ENCODE measurements at places on chromosomes 5 and 9.
A peak's percentile ranks its signal among the peaks of the same experiment; 100 is the strongest.

GRCh38 chr9:110446171-110446570, 108.5 kb upstream of the TXNDC8 start:
- no peak for DNase-seq

GRCh38 chr5:34843497-34843896, 4.5 kb downstream of the TTC23L start:
- DNase-seq, result no peak

DNA sequence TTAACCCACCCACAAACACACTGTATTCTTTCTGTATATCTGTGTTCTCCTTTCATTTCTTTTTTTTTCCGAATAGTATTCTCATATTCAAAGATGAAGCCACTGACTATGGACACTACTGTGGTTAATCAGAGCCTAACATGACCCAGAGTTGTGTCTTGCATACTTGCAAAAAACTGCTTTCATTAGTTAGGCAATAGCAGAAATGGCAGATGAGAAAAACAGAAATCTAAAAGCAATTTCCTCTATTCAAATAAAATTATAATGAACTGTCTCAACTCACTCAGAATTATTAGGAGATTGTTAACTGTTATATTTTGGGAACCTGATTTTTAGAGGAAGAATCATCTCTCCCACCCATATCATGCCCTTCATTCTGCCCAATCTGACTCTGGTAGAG, 45.9 kb downstream of the FREM1 start:
- DNase-seq, result no peak

DNA sequence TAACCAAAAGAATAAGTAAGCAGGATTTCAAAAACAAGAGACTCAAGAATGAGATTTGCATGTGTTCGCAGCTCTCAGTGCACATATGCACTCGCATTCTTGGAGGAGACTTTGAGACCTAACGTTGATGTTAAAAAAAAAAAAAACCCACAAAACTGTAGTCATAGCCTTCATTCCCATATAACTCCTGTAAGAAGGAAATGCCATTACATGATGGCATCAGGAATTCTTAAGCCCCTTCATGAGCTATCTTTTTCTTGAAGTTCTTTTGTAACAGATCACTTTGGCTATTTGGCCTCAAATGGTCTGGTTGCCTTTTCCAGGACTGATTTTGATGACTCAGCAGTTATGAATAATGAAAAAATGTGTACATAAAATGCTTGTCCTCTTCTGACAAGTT, 113.8 kb downstream of the ALDH1A1 start:
- DNase-seq, result no peak

DNA sequence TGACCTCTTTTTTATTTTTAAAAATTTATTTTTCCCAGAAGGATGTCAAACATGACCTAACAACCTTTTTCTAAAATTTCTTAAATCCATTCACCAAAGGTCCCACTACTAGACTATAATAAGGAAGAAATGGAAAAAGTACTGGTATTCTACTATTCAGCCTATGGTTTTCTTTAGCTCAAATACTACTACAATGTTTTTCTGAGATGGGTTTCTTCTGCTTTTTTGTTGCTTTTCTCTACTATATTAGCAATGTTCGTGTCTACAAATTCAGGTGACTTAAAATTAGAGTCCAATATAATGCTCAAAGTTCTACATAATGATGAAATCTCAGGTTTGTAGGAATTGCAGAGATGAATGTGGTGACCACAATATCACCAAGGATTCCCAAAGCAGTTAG, 7.9 kb downstream of the ERP44 start:
- no peak for DNase-seq

GRCh38 chr9:87193925-87194868, 246.9 kb upstream of the GAS1 start:
- no peak for DNase-seq

DNA sequence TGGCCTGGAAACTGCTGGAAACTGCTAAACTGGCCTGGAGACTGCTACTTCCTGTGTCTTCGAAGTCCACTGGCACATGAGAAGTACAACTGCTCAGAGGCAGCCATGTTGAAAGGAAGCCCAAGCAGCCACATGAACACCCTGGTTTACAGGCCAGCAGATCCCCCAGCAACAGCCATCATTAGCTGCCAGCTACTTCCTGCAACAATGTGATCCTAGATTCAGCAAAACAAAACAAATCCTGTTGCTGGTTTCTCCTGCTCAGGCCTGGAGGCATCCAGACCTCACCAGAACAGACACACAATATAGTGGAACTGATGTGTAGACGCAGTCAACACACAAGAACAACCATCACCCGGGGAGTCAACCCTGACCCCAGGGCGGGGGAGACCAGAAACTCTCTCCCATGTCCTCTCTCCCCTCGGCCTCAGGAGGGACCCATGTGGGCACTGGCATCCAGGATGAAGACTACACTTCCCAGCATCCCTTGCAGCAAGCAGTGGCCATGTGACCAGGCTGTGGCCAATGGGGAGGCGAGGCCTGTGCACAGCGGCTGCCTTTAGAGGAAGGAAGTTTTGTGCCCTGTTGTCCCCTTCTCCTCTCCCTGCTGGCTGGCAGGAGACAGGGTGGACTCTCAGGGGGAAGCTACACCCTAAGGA, 9.2 kb upstream of the LCN15 start:
- no peak for DNase-seq

- DNase-seq, result no peak
Observed at GRCh38 chr5:1111727-1112289, at the start of gene SLC12A7. TSS of gene SLC12A7 (minus strand) at chr5:1112063. CDS start at chr5:1111991, 72 bp downstream.

DNA sequence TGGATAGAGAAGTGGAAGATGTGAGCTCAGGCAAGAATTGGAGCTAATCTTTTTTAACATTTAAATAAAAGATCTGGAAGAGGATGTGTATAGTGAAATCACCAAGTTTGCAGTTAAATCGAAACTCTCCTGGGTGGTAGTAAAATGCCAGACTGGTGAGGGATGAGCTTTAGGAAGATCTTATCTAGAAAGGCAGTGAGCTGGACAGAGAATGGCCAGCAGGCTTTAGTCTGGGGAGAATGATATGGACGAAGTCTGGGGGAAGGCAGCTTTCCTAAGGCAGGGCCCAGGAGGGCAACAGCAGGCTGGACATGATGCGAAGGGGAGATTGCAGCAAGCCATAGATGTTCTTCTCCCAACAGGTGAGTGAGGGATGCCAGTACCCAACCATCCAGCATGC, 25.6 kb downstream of the UNC5A start:
- no peak for DNase-seq

- DNase-seq, result no peak
Observed at GRCh38 chr5:94841598-94842322, 223.3 kb downstream of the SLF1 start.

DNA sequence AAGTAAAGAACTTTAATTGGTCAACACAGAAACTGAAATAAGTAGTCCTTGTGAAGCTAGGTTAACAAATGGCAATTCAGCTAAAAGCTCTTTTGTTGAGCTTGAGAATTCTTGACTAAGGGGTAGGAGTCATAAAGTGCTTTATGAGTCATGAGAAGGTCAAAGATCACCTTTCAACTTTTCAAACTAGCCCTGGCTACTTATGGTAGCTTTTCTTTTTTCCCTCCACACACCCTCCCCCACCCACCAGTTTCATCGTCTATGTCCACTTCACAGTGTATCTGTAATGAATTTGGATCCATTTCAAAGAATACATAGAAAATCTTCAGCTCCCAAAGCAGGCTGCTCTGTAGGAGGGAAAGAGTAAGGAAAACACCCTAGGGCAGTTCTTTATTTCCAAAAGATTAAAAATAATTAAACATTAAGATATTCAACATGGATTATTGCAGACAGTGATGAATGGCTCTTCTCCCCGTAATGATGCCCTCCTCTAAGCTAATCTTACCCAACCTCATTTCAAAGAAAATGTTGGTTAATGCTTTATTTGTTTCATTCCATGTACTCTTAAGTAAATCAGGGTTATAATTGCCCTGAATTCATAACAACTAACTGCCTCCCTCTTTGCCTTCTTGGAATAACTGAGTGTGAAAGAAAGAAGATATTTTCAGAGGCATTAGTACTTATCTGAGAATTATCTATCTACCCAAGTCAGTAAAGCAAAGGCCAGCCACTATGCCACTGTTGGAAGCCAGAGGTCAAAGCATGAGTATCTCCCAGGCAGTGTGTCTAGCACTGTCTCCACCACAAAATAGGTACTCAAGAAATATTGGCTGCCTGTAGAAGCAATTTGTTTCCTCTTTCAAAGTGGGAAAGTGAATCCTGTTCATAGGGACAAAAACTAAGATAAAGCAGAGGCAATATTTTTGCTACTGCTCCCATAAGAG, 290.6 kb downstream of the PIK3R1 start:
- no peak for DNase-seq

GRCh38 chr5:150428106-150428876, 15.6 kb upstream of the CD74 start:
- no peak for DNase-seq

DNA sequence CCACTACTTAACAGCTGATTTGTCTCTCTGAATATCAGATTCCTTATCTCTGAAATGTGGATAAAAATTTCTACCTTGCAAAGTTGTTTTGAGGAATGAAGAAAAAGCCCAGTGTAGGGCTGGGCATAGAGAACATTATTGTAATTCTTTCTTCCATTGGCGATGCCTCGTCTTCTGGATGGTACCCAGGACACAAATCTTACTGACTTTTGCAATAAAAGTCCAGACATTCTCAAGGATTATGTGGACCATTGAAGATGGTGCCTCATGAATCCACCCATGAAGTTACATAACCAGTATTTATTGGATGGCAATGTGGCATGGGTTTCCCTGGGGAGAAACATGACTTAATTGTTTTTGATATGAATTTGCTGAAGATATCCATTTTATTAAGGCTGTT, 33.1 kb downstream of the NNT start:
- no peak for DNase-seq

DNA sequence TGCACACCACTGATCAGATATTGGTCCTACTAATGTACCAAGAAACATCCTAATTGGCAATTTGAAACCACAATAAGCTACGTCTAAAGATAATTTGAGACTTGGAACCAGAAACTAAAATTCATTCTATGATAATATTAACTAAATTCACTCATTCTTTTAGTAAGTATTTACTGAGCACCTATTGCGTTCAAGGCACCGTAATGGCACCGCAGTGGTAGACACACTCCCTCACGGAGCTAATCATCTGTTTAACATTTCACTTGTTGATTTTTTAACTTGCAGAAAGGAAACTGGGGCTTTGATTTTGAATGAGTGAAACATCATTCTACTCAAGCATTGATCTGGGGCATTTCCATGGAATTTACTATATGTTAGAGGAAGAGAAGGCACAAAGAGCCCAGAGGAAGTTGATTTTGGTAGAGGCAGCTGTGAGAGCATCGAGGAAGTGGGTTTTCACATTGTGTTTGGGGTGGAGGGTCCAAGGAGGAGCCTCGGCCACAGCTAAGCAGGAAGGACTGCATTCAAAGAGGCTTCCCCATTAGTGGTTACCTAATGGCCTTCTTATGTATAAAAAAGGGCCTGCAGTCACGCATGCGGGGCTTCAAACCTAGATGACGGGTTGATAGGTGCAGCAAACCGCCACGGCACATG, 7.1 kb downstream of the RAPGEF1 start:
- DNase-seq, result no peak

DNA sequence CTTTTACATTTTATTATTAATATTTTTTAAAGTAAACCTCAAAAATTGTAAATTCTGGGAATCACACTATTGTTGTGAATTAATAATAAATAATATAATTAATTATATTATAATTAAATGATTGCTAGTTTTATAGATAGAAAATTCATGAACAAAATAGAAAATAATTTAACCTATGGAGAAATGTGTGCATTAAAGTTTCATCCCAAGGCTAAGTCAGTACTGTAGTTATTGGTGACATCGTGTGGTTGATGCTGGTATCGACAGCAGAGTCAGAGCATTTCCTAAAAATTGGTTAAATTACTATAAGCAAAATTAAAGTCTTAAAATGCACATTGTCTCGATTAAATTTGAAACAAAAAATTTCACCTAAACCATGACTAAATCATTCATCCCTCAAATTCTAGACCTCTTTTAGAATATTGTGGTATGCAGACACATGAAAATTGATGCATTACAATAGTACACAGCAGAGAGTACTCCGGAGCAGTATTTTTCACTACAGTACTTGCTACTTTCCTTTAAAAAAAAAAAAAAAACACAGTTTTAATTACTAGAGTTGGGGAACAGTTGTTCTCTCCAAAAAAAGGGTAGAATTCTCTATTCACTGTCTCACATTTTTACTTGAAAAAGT, 73.9 kb downstream of the RORB start:
- DNase-seq, result peak; percentile 16

DNA sequence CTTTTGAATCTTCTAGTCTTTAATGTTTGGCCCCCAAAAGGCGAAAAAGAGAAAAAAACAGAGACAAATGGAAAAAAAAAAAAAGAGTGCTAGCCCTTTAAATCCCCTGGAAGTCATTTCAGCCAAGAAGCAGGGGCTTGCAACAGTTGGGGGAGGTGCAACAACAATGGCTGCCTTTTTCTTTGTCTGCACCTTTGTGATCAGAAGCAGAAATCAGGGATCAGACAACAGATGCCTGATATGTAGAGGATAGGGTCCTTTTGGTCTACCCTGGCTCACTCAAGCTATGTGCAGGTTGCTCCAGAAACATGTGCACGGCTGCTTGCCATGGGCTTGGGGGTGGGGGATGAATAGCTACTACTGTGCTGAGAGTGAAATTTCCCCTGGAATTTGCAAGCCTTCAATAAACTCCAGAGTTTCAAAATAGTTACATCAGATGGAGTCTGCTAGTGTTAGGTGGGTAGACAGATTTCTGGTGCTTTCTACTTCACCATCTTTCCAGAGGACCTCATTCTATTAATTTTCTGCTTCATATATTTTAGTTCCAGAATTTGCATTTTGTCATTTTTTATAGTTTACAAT, 150.9 kb downstream of the FGF18 start:
- DNase-seq, result no peak

DNA sequence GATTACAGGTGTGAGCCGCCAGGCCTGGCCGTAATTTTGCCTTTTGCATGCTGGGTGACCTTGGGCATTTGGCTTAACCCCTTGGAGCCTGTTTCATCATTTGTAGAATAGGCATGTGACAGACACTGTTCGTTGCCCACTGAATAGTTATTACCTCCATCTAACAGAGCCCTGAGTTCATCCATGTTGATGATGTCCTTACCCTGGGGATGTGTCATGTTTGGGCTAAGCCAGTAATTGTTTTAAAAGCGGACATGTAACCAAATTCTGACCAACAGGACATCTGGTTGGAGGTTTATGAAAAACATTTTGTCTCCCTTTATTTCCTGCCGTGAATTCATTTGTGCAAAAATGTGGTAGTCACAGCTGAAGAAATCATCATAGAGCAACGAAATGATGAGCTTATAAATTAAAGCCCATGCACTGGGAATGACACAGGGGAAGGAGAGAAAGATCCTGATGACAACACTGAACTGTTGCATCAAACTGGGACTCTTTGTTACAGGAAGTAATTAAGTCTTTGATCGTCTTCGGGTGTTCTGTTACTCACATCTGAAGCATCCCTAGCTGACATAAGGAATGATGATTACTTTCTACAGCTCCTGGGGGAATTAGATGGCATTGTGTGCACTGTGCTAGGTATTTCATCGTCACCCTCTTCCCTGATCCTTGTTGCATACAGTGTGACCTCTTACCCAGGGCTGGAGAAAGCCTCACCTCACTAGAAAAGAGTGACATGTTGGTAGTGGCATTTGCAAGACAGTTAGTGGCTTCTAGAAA, 117.8 kb downstream of the FGF18 start:
- DNase-seq, result no peak

GRCh38 chr5:79966448-79966847, 24.6 kb downstream of the MTX3 start:
- DNase-seq, result no peak

- DNase-seq, result no peak
Observed at GRCh38 chr9:132125361-132125760, 36.5 kb upstream of the NTNG2 start.

Data from NCI-H446 (cell line).